ENCODE measurements at places on chromosomes 16 and 17.

DNA sequence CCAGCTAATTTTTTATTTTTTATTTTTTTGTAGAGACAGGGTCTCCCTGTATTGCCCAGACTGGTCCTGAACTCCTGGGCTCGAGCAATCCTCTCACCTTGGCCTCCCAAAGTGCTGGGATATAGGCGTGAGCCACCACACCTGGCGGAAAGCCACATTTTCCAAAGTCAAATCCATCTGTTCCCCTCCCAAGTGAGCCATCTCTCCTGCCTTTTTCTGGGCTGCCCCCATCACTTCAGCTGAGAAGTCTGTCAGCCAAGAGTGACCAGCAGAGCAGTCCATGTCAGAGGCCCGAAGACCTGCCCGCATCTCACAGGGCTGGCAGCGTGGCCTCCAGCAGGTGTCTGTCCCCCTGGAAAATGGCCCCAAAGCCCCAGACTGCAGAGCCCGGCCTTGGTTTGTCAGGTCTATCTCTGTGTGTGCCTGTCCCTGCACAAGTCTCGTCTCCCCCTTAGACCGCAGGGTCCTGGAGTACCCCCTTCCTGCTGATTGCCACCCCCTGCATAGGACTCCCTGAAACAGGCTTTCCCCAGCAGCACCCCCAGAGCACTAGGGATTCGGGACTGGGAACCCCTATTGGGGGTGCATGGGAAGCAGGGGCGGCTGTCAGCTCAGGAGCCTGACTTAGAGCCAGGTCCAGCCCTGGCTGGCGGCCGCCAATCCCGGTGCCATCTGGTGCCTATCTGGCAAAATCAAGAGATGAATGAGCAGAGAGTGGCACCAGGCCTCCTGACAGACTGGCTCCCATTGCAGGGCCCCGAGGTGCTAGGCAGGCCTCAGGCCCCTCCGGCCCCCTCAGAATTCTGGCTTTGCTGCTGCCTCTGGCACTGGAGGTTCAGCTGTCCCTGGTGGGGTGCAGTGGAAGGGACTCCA lies 7.8 kb downstream of the TTYH2 start:
- DNase-seq: no peak

- DNase-seq: no peak
These were observed 9.1 kb downstream of the CBX2 start for GRCh38 chr17:79786930-79787643.

- DNase-seq: no peak
These were observed 1.4 kb upstream of the SLFN11 start for GRCh38 chr17:35374766-35375344.

DNA sequence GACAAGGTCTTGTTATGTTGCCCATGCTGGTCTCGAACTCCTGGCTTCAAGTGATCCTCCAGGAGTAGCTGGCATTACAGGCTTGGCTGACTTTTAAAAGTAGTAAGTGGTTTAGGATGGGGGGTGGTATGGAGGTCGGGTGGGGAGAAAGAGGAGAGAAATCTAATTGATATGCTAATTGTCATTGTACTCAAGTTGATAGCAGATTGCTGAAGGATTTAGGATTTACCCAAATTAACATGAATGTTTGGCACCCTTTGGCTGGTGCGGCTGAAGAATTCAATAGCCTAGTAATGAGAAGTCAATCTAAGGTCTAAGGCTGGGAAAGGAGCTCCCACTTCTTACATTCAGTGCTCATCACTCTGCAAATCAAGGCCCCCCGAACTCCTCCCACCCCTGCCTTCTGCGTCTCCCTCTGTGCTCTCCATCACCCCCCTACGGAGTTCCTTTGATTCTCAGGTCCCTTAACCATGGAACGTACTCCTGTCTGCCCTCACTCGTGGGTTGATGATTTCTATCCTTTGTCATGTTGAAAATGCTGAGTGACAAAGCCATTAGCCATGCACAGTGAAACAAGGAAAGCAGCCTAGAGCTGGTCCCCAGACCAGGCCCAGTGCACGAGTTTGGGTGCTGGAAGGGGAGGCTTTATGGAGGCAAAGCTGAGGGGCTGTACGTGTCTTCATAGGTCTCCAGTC lies 17.3 kb downstream of the CDH13 start:
- no peak for DNase-seq

- peak; percentile 81 for DNase-seq
These were observed at the start of gene SYNGR2 for GRCh38 chr17:78168242-78168902. Gene SYNGR2, plus strand, starts transcription at chr17:78168581. Its CDS starts 36 bp downstream, at chr17:78168617.

DNA sequence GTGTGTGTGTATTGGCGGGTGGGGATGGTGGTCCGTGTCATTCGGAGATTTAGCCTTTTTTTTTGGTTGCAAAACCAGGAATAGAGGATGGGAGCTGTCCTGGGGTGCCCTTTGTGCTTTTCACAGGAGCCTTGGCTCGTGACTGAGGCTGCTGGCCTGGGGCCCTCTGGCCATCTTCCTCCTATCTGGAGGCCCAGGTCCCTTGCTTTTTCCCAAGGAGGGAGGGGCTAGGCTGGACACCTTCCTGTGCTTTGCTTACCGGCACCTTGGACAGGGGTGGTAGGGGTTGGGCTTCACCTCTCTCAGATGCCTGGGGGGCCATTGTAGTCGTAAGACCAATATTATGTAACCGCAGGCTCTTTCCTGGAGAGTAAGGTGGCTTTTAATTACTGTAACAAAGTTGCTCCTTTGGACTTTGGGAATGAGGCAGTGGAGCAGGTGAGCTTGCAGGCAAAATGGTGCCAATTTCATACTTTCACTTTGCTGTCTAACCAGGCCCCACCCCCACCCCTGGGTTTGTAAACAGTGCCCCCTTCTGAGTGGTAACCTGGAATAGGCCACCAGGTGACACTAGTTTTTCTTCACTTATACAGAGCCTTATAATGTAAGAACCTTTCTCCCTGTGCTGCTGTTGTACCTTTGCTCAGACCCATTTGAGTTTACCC lies 1.2 kb downstream of the DYNLL2 start:
- peak; percentile 31 for DNase-seq

All from activated T-cell treated with anti-CD3 and anti-CD28 coated beads for 4 hours (primary cell).